Left hindlimb (tissue), 1 donor: ENCODE measurements at places on chromosomes 7 and 10.

GRCh38 chr7:7772397-7772821, 54.0 kb upstream of the RPA3 start:
- DNase-seq, result no peak

GRCh38 chr10:62243647-62243997, 25.0 kb downstream of the RTKN2 start:
- DNase-seq, result no peak

DNA sequence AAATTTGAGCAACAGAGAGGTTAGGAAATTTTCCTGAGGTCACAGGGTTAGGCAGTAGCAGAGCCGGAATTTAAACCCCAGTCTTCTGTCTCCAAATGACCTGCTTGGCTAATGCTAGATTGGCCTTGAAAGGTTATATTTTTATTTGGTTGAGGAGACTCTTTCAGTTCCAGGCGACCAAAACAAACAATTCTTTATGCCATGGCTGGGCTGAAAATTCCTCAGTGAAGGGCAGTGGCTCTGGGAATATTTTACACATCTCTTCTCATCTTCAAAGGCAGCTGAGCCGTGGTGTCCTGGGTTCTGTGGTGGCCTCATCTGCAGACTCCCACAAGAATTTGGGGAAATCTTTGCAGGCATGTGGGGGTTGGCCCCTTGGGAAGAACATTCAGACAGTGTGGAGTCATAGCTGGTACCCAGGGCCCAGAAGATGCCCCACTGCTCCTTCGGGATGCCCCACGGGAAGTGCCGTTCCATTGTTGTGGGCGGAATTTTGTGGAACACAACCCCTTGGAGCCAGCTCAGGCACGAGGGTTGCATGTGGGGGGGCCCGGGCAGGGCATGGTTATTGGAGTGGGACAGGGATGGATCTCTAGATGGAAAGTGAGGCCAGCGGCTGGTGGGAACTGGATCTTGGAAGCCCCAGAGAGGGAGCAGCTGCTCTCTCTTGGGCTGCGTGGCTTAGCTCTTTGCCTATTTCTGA, 33.2 kb downstream of the RPS24 start:
- DNase-seq, result no peak

DNA sequence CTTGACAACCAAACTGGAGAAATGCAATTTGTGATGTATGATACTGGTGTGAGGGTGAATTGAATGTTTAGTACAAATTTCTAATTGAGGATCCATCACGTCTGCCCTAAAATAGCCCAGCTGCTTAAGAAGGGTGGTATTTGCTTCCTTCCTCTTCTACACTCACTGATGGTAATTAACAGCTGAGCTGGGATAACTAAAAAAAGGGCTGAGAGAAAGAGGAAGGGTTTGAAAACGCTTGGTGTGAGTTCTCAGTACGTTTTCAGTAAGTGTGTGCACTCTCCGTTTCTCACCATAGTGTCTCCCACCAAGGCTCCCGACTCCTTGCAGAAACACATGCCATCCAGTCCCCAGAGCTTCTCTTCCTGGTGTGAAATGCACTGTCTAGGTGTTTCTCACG, 54.3 kb downstream of the MAP3K8 start:
- DNase-seq, result no peak

DNA sequence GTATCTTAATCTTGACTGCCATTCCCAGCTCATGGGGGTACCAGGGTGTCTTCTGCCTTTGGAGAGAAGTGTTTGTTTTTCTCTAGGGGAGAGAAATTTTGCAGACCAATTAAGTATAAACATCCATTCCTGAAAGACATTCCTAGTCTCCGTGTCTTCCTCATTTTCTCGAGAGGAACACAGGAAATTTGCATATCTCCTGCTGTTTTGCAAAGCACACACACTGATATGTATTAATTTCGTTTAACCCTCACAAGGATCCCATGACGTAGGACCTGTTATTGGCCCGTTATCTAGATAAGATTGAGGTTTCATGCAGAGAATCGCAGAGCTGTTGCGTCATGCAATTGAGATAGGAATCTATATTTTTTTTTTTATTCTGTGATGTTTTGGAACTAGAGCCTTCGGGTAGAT, 944 bp downstream of the RHBDD2 start:
- no peak for DNase-seq

GRCh38 chr7:118195837-118196474, 12.0 kb downstream of the LSM8 start:
- no peak for DNase-seq

GRCh38 chr7:95804052-95804451, 31.7 kb downstream of the DYNC1I1 start:
- no peak for DNase-seq

DNA sequence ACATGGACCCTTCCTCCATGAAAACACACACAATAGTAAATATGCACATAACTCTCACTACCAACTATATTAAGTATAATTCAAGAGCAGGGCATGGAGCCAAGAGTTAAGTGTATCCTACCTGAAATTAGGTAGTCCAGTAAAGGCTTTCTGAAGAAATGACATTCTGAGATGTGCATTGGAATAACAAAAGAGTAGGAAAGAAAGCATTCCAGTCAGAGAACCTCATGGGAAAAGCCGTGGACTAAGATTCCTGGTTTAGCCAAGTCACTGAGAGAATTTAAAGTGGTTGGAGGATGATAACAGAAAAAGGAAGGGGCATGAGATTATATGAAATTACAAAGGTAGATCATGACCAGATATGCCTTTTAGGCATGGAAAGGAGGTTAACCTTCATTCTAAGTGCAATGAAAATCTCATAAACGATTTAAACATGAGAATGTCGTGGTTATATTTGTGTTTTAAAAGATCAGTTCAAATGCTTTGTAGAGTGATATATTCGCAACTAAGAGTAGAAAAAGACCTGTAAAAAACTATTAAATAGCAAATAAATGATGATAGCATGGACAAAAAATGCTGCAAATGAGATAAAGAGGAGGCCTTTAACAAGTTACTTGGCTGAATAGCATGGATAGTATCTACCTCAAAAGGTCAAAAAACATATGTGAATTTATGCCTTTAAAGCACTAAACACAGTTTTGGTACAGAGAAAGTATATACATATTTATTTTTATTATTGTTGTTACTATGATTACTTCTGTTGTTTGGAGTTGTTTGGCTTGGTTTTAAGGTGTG, 767.4 kb upstream of the GHITM start:
- no peak for DNase-seq

DNA sequence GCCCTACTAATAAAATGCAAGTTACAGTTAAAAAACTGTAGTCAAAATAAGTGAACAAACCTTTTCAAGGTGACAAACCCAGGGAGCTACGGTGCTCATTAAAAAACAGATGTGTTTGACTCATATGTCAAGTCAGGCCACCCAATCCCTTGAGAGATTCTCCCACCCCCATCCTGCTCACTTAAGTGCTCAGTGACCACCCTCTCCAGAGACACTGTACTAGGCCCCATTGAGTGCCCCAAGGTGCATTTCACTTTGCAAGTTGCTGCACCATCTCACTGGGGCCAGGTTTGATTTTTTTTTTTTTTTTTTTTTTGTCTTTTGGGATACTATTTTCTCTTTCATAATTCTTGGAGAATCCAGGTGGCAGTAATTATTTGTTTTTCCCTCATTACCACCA, 1.9 kb downstream of the ERV3-1 start:
- DNase-seq, result no peak

- DNase-seq, result no peak
Measured at GRCh38 chr10:131802156-131802915, 98.5 kb upstream of the PPP2R2D start.

DNA sequence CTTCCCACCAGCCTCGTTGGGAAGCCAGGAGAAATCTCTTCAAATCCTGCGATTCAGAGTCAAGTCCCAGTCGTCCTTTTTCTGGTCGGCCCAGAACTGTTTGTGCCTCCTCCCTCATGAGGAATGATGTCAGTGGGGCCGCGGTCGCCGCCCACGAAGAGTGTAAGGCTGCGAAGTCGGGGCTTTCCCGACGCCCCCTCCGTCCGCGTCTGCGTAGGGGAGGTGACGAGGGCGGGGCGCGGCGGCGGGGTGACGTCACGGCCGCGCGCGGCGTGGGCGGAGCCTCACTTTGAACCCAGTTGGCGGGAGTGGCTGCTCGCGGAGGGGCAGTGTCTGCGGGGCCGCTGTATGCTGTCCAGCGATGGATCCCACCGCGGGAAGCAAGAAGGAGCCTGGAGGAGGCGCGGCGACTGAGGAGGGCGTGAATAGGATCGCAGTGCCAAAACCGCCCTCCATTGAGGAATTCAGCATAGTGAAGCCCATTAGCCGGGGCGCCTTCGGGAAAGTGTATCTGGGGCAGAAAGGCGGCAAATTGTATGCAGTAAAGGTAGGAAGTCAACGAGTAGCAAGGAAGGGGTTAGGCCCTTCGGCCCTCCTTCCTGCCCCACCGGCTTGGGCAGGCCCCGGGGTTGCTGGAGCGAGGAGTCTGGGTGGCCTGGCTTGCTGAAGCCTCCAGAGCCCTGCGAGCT, at the start of gene MASTL:
Gene MASTL, plus strand, starts transcription at position 287 of the 689 bp plus-strand sequence. Its CDS starts 75 bp downstream, at position 362.
- DNase-seq, result peak; percentile 95

- no peak for DNase-seq
Measured at GRCh38 chr7:95502403-95502802, 16.7 kb downstream of the ASB4 start.

GRCh38 chr7:140134039-140134438, 42.7 kb downstream of the KDM7A start:
- DNase-seq, result no peak

- no peak for DNase-seq
Measured at GRCh38 chr10:68074031-68074774, 880 bp downstream of the HERC4 start.

DNA sequence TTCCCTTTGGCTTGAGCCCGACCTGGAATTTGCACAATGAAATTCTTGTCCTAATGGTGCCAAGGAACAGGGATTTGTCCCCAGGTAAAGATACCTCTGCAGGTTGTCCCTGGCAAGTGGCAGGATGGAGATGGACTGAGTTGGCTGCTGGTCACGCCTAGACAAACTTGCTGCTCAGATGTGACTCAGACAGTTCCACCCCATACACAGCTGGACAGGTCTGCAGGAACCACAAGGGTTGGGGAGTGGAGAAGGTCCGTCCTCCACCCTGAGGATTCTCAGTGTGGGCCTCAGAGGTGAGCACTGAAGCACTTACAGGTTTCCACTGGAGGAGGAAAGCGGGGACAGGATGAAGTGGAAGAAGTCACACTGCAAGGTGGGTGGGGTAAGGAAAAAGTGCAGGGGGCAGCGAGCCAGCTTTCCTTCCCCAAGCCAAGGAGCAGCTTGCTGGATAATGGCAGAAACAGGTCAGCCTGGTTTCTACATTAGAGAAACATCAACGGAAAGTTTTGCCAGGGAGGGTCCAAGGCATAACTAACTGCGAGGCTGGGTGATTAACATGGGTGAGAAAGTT, 20.5 kb downstream of the ITPRIP start:
- no peak for DNase-seq

DNA sequence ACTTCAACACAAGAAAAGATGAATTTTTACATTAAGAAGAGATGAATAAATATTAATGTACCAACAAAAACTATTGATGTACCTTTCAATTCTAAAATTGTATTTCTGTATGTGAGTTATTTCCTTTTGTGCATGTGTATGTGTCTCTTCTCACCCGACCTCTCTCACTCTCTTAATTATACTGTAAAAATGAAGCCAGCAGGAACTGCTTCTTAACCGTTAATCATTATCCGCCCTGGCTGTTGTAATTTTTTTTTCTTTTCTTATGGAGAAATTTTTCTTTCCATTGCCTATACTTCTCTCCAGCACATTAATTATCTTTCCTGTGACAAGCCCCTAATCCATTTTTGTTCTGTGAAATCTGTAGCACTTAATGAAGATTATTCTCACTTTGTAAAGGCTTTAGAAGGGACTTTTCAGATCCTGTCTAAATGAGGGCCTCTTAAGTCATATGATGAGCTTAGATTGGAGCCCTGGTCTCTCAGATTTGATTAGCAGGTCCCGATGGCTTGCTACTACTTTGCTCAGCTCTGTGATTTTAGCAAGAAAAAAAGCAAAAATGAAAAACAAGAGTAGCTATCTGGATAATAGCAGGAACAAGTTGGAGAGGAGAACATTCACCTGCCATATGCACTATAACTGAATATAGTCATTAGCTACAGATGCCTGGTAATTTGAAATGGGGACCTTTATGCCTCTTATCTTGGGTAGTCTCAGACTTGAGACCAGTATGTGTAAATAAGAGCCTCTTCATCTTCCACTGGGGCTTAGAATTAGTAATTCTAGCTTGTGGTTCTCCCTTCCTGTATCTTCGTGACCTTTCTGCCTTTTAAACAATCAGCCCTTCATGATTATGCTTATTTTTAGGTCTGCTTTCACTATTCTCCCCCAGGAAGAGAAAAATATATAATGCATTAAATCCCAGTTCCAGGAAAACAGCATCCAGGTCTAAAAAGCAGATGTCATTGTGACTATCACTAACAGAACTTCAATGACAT, 80.0 kb upstream of the COL1A2 start:
- DNase-seq, result no peak

DNA sequence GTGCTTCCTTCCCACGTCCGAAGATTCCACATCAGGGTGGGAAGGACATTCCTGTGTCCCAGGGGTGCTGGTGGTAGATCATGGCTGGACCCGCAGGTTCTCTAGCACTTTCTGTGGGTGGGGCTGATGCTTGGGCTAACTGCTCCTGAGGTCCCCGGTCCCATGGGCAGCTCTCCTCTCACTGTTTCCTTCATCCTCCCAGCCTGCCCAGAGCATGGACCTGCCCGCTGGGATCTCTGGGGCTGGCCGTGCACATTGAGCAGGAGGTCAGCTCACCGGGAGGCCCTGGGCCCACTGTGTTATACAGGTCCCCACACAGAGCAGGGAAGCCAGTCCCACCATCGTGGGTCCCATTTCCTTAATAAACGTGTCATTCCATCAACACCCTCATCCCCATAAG, 502.3 kb downstream of the TCERG1L start:
- no peak for DNase-seq

DNA sequence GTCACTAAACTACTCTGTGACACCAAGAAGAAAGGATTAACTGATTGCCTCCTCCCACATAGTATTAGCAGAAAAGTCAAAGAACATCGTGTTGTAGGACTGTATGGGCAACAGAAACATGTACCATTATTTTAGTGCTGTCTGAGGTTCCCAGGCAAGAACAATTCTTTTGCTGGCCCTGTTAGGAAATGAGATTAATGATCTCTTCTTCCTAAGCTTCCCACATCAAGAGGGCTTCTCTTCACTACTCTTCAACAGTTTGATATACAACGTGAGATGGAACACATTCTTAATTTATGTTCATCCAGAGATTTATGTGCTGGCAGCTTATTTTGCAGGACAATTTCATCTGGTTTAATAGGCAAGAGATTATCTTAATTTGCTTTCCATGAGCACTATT, 219.6 kb downstream of the DOCK4 start:
- no peak for DNase-seq

DNA sequence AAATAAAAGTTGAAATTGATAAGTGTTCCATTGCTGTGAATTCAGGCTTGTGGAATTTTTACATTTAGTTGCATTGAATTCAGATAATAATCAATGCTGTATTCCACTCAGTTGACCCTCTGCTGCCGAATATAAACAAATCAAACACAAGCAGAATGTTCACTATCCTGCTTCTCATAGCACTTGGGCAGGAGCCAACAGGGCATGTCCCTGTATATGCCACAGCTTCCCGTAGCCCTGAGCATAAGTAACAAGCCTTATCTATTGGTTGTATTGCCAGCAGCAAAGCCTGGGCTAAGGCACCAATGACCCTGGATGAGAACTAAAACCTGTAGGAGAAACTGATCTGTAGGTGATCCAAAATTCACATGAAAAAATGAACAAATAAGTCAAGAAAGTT, 145.9 kb downstream of the ARHGAP12 start:
- DNase-seq, result no peak
